Activated naive CD4-positive, alpha-beta T cell treated with Interleukin-2 at 50 U/mL for 16 hours (primary cell): ENCODE measurements at places on chromosomes 2 and 18.
A peak's percentile ranks its signal among the peaks of the same experiment; 100 is the strongest.

DNA sequence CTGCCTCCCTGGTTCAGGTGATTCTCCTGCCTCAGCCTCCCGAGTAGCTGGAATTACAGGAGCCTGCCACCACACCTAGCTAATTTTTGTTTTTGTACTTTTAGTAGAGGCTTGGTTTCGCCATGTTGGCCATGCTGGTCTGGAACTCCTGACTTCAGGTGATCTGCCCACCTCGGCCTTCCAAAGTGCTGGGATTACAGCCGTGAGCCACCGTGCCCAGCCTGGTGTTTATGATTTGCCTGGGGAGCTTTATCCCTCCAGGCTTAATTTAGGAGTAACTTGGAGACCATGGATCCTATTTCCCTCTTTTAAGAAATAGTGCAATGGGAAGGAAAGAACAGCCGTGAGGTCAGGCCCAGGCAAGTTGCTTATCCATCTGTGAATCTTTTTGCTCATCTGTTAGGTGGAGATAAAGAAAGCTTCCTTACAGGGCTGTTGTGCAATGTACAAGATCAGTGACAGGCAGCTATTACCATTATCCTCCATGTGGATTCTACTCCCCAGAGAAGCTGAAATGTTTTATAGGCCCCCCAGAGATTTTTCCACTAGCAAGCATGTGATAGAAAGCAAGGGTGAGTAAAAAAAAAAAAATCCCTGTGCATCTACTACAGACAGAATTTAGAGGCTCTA lies 104.9 kb upstream of the MGAT5 start:
- DNase-seq = no peak

- no peak for DNase-seq
Measured at GRCh38 chr2:114400890-114401289, 41.6 kb upstream of the DPP10 start.

GRCh38 chr2:207629553-207629952 lies 4.4 kb upstream of the METTL21A start:
- no peak for DNase-seq

GRCh38 chr2:209314653-209315052 lies 109.2 kb upstream of the MAP2 start:
- no peak for DNase-seq

- no peak for DNase-seq
Measured at GRCh38 chr2:175076272-175076671, 71.1 kb upstream of the CHN1 start.

- no peak for DNase-seq
Measured at GRCh38 chr2:7145707-7146106, 228.5 kb downstream of the RNF144A start.

- no peak for DNase-seq
Measured at GRCh38 chr2:202165945-202166344, 72.5 kb downstream of the SUMO1 start.

GRCh38 chr2:143246815-143247744 lies 117.9 kb downstream of the ARHGAP15 start:
- DNase-seq = peak; percentile 31

GRCh38 chr2:47897883-47898731 lies 8.2 kb downstream of the FBXO11 start:
- DNase-seq = no peak

- DNase-seq = no peak
Measured at GRCh38 chr18:59172664-59173249, 33.1 kb downstream of the SEC11C start.

- no peak for DNase-seq
Measured at GRCh38 chr2:111704246-111704645, 179.7 kb downstream of the ANAPC1 start.

- no peak for DNase-seq
Measured at GRCh38 chr2:98583276-98583675, 25.0 kb downstream of the COA5 start.

- no peak for DNase-seq
Measured at GRCh38 chr2:50118905-50119702, 912.8 kb downstream of the NRXN1 start.

GRCh38 chr2:149885946-149886345 lies 298.4 kb upstream of the MMADHC start:
- no peak for DNase-seq

- no peak for DNase-seq
Measured at GRCh38 chr2:58039170-58039611, 7.4 kb upstream of the VRK2 start.

DNA sequence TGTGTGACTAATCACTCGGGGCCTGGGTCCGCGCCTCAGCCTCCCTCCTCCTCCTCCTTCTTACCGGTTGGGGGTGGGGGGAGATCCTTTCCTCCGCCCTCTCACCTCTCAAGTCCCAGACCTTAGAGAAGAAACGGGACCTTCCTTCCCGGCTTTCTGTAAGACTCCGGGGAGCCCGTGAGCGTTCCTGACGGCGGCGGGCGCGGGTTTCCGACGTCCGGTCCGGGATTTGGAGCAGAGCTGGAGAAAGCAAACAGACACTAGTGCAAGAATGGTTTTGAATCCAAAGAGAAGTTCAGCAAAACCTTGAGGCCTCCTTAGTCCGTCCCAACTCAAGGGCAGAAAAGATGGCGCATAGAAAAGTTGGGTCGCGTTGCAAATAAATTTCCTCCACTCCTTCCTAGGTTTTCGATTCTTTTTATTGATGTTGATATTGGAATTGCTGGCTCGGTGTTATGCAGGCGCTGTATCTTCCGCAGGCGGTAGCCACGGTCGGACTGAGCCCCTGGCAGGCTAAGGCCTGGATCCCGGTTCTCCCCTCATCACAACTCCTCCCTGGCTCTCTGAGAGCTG lies 2.0 kb downstream of the DLX1 start:
- no peak for DNase-seq

- DNase-seq = peak; percentile 55
Measured at GRCh38 chr2:230661072-230661957, 51.3 kb upstream of the CAB39 start.

GRCh38 chr2:208464205-208464604 lies 57.6 kb downstream of the PTH2R start:
- no peak for DNase-seq

GRCh38 chr18:79395761-79396404 lies at the start of gene NFATC1:
Gene NFATC1 (plus strand): TSS chr18:79395930. CDS start chr18:79396225, 295 bp downstream.
- peak; percentile 86 for DNase-seq

GRCh38 chr2:146847846-146848245 lies 997.0 kb upstream of the ACVR2A start:
- DNase-seq = no peak

- DNase-seq = no peak
Measured at GRCh38 chr18:34600874-34601656, 109.0 kb upstream of the DTNA start.

GRCh38 chr2:62187246-62187645 lies 8.7 kb upstream of the B3GNT2 start:
- no peak for DNase-seq

GRCh38 chr2:7904319-7904718 lies 777.5 kb upstream of the ID2 start:
- DNase-seq = no peak

- DNase-seq = no peak
Measured at GRCh38 chr2:231256494-231256893, 58.1 kb downstream of the ARMC9 start.

DNA sequence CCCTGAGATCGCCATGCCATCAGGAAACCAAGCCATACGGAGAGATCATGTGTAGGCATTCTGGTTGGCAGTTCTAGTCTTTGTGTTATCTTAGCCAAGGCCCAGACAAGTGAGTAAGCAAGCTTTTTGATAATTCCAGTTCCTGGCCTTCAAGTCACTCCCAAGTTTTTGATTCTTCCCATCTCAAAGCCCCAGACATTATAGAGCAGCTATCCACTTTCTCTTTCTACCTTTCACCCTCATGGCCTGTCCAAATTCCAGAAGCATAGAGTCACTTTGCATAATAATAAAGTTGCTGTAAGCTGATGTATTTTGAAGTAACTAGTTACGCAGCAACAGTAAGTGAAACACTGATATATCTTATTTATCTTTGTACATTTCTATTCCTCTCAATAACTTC lies 26.8 kb upstream of the IL1RL1 start:
- no peak for DNase-seq

DNA sequence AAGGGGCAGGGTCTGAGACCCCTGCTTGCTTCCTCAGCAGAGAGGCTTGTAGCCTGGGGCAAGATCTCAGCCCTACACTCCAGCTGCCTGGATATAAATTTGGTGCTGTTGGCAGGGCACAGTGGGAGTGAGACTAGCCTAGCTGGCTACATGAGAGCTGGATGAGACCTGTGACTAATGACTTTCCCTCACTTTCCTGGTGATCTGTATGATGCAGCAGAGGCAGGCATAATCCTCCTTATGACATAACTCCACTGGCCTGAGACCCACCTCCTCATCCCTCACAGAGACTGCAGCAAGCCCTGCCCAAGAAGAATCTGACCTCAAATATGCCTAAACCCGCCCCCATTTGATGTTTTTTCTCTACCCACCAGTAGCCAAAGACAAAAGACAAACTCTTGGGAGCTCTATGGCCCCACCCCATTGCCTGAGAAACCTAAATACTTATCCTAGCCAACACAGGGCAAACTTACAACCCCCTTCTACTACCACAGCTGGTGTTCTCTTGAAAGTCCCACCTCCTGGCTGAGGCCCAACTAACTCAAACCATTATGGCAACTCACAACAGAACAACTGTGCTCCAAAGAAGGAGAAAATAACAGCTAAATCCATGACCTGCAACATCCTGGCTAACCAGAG lies 102.7 kb downstream of the NR4A2 start:
- no peak for DNase-seq

DNA sequence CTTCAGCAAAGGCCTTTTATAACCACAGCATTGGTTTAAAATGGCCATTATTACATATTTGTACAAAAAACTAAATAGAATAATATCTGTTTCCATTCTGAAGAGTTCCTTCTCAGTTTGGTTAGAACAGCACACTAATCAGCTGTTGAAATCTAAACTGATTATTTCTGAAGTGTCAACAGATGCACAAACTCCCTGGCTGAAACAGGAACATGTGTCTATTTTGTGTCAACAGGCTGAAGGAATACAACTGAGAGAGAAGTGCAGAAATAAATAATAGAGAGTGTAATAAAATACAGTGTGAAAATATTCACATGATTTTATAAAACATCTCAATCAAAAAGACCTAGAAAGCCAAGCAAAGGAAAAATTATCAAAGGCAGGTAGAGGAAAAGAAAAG lies 29.7 kb downstream of the IKZF2 start:
- no peak for DNase-seq

DNA sequence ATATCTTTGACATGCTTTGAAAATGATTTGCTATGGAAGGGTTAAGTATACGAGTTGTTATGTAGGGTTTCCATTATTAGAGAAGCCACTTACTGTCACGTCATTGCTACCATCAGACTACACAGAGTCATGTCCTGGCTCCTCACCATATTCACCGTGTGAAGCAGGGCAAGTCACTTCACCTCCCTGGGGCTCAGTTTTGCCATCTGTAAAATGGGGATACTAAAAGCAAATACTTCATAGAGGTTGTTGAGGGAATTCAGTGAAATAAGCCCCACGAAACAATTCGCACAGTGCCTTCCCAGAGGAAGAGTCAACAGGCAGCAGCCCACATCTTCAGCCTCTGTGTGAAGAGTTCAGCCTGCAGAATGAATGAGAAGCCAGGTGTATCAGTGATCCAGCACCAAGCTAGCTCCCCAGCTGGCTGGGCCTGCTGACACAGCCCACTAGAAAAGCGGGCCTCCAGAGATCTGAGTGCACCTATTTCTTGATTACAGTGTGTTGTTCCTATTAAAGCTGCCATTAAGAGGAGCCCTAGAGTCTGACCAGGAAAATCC lies 3.4 kb downstream of the DIPK1C start:
- no peak for DNase-seq

DNA sequence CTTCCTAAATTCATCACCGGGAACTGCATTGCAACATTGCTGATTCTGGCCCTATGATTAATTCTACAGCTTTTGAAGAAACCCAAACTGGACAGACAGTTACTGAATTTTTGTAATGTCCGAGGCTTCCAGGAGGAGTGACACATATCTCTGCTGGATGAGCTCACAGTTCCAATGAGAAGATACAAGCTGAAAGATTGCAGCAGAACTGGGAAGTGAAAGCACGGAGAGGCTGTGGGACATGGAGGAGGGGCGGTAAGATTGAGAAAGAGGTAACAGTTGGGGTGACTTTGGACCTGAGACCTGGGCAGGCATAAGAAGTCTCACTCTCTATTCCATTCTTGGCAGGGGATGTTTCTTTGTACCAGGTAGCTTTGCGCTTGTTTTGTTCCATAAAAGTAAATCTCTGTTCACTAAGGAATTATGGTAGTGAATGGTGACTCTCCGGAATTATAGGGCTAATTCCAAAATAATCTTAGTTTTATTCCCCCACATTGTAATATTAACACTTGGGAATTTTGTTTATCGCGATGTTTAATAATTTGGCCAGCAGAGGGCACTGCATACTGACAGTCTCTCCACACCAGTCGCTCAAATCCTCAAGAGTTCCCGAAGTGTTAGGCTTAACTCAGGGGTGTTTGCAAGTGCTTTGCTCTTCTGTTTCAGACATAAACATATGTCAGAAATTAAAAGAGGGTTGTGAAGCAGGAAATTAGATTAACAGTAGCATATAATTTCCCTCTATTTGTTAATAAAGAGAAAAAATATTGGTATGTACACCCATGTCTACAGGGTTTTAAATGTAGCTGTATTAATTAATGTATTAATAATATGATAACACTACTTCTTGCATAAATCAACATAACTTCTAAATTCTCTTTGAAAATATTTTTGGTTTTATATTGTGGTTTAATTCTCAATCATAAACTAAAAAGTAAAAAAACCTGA lies 201.4 kb downstream of the SOCS6 start:
- DNase-seq = peak; percentile 13

- DNase-seq = no peak
Measured at GRCh38 chr2:150917961-150918713, 343.5 kb downstream of the RBM43 start.
